ENCODE measurements at places on chromosomes 5 and 9.

DNA sequence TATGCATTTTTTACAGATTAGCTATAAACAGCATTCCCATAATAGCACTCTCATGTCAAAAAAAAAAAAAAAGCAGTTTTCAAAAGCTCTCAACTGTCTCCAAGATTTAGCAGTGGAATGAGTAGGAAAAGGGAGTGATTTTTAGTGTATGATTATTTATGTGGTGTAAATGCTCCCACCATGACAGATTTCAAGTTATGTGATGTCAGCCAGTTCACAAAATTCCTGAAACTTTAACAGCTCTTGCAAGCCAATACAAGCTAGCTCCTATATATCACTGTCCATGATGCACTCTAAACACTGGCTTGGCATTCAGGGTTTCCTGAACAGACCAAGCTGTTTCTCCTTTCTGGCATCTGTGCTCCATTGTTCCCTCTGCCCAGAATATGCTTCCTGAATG lies 7.9 kb upstream of the ANKDD1B start:
- DNase-seq: no peak

- DNase-seq: no peak
Measured at GRCh38 chr9:135901826-135902225, 5.5 kb downstream of the CAMSAP1 start.

DNA sequence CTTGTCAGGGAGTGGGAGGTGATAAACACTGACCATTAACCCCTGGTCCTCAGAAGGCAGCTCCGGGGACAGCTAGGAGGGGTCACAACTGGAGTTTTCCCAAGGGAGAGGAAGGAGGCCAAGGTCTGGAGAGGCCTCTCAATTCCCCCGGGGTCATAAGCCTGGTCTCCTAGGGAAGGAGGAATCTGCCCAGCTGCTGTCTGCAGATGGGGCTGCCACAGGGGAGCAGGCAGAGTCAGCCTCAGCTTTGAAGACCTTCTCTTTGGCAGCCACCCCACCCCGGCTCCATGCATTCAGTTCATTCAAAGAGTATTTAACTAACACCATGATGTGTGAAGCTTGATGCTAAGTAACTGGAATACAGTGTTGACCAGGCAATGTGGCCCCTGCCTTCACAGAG lies 74.6 kb upstream of the HSPA9 start:
- no peak for DNase-seq

DNA sequence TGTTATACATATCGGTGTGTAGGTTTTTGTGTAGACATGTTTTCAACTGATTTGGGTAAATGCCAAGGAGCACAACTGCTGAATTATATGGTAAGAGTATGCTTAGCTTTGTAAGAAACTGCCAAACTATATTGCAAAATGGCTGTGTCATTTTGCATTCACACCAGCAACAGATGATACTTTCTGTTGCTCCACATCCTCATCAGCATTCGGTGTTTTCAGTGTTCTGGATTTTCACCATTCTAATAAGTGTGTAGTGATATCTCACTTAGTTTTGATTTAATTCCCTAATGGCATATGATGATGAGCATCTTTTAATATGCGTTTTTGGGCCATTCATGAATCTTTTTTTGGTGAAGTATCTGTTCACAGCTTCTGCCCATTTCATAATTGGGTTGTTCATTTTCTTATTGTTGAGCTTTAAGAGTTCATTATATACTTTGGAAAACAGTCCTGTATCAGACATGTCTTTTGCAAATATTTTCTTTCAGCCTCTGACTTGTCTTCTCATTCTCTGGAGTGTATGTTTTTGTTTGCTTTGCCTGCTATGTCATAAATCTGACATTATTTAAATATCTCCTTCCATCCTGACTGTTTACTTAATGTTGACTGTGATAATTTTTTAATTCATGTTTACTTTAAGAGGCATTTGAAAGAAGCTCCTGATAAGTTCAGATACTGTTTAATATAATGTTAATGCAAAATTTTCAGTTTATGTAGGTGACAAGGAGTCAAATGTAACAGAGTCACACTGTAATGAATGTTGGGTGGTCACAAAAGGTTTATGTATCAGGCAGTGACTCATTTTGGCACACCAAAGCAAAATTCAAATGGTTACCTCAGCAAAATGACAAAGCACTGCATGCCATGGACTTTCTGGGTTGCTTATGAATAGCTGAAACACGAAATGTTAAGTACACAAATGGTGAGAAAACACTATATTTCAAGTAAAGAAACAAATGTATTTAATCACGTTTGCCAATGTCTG lies 181.1 kb upstream of the DAB2 start:
- no peak for DNase-seq

DNA sequence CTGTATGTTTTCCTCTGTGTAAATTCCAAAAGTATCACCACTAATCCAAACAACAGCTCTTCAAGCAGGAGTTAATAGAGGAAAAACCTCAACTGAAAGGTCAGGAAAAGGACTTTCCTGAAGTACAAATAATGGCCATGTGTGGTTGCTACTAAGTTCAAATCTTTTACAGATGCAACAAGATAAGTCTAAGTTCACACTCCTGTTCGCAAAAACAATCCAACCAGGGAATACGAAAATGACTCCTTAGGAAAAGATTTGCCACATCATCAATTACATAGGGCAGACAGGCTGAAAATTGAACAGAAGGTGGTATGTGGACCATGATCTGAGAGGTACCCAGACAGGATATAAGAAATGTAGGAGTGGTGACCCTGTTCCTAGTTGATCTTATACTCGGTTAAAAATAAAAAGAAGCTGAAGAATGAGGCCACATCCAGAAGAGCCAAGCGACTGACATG lies 210.2 kb downstream of the TSSK1B start:
- DNase-seq: no peak

DNA sequence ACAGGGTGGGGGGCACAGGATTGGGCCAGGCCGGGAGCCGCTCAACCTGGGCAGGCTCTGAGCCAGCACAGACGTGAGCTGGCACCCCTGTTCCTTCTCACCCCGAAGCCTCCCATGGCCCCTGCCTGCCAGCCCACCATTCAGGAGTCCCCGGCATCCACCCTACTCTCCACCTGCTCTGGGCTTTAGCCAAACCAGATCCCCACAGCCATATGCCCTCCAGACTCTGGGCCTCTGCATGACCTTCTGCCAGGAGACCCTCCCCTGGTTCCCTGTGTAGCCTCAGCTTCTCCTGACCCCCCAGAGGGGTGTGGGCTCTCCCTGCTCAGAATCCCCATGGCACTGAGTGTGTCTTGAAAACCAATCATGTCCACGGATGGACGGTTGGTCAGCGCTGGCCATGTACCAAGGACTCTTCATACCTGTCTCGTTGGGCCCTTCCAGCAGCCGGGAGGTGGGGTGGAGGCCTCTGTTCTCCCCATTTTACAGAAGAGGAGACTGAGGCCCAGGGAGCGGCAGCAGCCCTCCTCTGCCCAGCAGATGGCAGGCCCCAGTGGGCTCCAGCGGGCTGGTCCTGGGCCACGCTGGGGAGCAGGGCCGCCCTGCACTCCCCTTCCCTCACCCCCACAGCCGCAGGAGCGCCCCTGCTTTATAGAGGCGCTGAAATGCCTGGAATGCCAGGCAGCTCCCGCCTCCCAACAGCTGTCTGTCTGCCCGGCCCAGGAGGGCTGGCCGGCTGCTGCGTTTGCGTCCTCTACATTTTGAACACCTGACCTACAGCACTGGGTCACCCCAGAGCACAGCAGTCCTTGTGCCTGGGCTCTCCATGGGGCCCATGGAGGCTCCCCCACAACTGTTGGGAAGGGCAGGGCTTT lies 3.5 kb upstream of the MYMK start:
- DNase-seq: no peak

DNA sequence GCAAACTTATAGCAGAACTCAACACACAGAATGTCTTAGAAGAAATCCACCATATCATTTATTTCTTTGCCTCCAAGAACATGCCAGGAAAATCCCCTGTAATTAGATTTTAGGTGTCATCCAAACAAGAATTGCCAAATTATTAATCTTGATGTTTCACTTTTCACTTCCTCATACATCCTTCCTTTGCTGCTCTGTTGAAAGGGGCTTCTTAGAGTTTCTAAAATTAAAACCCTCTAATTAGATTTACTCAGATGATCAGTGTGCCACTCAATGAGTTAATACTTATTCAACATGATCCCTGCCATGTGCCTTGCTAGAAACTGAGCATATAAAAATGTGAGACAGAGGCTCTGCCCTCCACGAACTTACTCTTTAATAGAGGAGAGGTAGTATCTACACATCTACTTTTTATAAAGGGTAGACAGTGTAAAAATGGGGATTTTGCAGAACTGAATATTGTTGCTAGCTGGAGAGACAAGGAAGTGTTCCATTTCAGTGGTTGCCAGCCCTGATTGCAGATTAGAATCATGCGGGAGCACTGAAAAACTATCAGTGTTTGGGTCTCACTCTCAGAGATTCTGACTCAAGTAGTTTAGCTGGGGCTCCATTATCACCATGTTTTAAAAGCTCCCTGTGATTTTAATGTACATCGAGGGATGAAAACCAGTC lies 498.4 kb downstream of the TLE4 start:
- DNase-seq: no peak

- no peak for DNase-seq
Measured at GRCh38 chr9:119052339-119053030, 316.8 kb downstream of the BRINP1 start.

DNA sequence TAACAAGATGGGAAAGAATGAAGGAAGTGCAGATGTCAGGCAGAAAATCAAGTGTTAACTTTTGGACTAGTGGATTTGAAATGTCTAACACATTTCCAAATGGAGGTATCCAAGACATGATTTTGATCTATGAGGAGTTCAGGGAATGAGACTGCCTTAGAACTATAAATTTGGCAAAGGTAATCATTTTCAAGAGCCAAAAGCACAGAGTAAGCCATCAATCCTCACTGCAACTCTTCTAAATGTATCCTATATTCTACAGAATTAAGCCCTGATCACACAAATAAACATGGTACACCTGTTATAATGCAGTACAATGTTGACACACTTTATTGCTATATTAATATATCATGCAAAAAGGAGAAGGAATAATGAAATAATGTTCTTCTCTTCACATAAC lies 55.6 kb downstream of the SETX start:
- DNase-seq: no peak

- DNase-seq: no peak
Measured at GRCh38 chr5:156560002-156560401, 233.0 kb downstream of the SGCD start.
